Right lung (tissue), 10 donors: ENCODE measurements at places on chromosomes 3 and 15. TPM values are rescaled to one million over a fixed set of nuclear protein-coding genes. Genes with fewer than 3 reads are reported as not detected.

VILL gene
- polyA plus RNA-seq = 25.3 TPM

DNA sequence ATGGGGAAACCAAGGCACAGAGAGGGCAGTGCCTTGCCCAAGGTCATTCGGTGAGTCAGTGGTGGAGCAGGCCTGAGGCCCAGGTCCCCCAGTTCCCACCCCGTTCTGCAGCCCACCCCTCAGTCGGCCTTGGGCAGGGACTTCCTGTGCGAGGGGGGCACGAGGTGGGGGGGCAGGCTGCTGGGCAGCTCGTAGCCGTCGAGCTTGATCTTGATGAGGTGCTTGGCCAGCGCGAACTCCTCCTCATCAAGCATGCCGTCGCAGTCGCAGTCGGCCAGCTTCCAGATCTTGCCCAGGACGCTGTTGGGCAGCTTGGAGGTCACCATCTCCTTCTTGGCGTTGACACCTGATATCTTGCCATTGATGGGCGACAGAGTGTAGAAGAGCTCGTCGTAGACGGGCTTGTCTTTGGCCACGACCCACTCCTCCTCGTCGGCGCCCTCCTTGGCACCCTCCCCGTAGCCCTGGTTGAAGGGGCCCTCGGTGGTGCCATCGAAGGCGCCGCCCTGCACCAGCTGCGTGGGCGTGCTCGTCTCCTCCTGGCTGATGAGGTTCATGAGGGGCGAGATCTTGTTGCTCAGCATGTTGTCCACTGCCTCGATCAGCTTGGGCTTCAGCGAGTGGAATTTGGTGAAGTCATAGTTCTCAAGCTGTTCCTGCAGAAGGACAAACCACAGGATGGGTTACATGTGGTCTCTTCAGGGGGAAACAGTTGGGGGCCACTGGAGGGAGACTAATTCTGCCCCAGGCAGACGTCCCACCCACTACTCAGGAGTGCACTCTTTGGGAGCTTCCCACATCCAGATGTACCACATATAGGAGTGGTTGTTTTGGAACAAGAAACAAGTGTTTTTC lies 6.9 kb upstream of the SPTBN5 start:
- DNase-seq = no peak

CHRM5 gene
- polyA plus RNA-seq = 0.40 TPM

GRCh38 chr15:60351066-60351465 lies 46.7 kb downstream of the ANXA2 start:
- no peak for DNase-seq

GOLGA6B gene
- not detected for polyA plus RNA-seq

DNA sequence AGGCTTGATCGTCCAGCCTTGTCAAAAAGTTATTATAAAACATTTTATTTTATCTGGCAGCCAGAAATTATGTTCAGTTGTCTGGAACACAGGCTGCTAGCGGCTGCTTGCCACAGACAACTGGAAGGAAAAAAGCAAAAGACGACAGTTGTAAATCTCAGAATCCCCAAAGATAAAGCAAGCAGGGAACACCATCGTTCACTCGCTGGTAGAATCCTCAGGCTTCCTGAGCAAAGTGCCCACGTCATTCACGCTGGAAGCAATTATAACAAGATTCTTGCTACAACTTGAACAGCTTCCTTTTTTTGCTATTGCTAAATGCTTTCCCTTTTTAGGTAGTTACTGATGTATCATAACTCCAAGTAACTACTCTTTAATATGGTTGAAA lies 33.6 kb downstream of the ADAMTS17 start:
- no peak for DNase-seq

GPR149 gene
- not detected for polyA plus RNA-seq

DNA sequence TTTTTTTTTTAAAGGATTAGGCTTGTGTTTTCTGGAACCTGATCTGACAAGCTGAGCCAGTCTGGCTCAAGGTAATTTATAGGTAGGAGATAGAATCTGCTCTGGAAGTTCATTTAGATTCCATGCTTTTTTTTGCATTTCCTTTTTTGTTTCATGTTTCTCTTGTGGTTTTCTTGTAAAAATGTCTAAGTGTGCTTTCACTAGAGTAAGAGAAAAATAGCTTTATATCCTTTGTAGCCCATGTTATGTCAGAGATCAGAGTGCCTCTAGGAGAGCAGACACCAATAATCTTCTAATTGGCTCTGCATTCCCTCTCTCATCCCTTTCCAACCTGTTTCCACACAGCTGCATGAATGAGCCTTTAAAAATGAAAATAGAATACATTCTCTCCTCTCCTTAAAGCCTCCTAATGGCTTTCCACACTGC lies 389.8 kb upstream of the KCNMB2 start:
- DNase-seq = no peak

- DNase-seq = no peak
Measured at GRCh38 chr3:117486719-117487716, 777.4 kb downstream of the TUSC7 start.

UCN2 gene
- polyA plus RNA-seq = 0.22 TPM

DNA sequence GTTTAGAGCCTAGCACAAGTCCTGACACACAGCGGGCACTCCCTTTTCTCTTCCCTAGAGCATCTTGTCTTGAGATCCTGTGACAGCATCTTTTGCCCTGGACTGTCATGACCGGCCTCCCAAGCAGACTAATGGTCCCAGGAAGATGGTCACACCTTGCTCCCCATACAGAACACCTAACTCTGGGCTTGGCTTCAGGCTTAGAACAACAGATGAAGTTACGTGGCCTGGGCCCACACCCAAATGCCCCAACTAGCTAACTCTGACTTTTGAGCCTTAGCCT lies 781 bp upstream of the IP6K1 start:
- no peak for DNase-seq

GRCh38 chr3:179852142-179852905 lies 184.4 kb downstream of the PEX5L start:
- DNase-seq = no peak

GOLGA8G gene
- 0.12 TPM for polyA plus RNA-seq

- no peak for DNase-seq
Measured at GRCh38 chr15:92268900-92269299, 124.8 kb upstream of the ST8SIA2 start.

VIPR1 gene
- polyA plus RNA-seq = 12.6 TPM

DNA sequence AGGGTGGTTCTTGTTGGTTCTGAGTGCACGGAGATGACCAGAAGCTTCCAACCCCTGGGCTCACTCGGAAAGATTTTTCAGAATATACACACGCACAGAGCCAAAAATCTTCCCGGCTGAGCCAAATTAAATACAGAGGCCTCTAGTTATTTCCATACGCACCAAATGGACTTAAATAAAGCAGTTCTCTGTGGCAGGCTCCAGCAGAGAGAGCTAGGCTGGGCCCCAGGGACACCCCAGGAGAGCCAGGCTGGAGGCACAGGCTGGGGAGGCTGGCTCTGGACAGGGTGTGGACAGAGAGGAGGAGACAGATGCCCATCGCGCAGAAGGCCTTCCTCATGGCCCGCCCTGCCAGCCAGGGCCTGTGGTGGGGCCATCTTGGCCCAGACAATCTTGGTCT lies 115.9 kb downstream of the IQSEC1 start:
- DNase-seq = no peak

WDR49 gene
- polyA plus RNA-seq = 3.9 TPM

- no peak for DNase-seq
Measured at GRCh38 chr15:70910958-70911357, 18.3 kb downstream of the LRRC49 start.

DNA sequence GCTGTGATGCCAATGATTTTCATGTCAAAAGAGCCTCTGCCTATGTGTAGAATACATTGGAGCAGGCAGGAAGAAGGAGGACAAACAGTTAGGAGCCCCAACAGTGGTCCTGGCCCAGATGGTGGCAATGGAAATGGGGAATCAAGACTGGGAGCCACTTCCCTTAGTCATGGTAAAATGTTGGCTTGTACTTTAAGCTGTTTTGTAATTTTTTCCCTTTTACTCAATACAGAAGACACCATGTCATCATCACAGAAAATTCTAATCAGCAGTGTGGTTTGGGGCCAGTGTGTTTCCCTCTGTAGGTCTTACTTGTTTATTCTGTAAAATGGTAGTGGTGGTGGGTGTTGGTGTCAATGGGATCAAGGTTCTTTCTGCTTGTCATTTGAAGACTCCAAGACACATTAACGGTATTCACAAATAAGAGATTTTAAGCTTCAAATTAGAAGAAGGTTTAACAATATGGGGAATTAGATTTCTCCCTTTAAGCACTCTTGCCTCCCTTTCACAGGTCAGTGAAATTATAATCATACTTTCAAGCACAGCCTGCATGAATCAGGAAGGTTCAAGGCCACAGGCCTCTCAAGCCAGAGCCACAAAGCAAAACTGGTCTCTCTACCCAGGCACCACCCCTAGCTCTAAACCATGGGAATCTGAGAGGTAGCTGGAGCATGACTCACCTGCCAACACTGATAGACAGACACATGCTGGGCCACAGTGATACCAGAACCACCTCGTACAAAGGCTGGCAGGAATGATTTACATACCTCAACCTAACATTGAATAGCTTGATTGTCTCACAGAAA lies 24.9 kb downstream of the SIAH2 start:
- DNase-seq = no peak

GRCh38 chr3:168248383-168249204 lies 152.9 kb upstream of the GOLIM4 start:
- DNase-seq = peak; percentile 64
